ENCODE measurements at places on chromosomes 12 and 14.

GRCh38 chr12:56042843-56043242 is 1.1 kb downstream of the RPS26 start:
- no peak for DNase-seq

DNA sequence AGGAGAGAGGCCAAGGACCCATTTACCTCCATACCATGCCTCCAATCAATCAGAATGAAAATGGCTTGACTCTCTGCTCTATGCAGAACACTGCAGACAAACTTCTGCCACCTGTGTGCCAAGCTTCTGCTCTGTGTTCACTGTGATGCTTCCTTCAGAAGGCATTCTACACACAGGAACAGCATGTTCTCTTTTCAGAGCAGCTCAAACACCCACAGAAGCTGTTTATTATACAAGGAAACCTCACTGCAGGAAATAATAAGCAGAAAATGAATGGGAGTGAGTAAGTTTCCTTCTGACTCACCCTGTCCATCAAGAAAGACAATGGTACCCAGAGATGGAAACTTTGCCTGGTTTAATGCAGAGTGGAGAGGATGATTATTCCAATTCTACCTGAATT is 2.4 kb upstream of the ESR2 start:
- no peak for DNase-seq

DNA sequence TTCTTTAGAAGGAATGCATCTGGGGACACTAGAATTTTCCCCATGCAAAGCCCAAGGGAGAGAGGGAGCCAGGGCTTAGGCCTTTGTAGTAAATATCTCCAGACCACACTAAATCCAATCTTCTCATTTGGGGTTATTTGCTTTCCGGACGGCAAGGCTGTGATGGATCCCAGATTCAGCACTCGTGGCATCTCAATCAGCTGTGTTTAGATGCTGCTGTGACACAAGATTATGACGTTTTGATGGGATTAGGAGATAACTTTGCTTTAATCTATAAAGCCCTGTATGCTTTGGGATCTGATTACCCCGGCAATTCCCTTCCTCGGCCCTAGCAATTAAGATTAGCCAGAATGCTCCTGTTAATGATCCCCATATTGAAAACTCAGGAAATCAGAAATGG is 686.7 kb upstream of the TBX3 start:
- DNase-seq, result no peak

DNA sequence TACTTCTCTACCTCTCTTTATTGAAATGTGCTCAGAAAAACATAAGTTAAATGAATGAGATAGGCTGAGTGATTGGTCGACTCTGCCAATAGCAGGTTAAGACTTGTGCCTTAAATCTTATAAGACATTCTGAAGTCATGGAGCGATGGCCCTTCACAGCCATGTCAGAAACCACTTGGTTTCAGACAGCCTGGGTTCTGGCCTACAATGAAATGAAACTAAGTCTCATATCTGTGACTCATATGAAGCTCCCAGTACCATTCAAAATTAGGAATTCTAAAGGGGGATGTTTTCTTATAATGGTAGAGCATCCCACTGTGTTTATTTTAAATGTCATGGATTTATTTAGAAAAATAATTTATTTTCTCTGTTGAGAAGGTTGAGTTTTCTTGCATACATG is 42.6 kb downstream of the PLXNC1 start:
- no peak for DNase-seq

DNA sequence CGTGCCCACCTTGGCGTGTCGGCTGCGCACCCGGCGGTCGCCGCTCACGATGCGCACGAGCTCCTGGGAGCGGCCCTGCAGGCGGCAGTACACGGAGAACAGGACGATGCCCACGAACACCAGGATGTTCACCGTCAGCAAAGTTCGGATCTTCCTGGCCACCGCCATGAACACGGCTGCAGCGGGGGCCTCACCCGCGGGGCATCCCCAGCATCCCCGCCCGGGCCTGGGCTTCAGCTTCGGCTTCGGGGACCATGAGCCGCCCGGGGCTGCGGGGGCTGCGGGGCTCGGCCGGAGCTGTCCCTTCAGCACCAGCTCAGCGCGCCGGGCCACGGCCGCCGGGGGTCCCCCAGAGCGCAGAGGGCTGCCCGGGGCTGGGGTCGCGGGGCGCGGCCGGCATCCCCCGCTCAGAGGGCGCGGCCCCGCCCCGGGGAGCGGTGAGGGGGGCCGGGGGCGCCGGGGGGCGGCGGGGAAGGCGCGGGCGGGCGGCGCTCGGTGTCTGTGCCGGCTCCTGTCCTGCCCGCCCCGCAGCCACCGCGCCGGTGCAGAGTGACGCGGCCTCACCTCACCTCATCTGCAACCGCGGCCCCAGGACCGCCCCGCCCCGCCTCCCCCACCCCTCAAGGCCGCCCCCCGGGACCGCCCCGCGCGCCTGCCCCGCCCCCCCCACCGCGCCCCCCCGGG is at the start of gene GALNT9:
Gene GALNT9 (minus strand): TSS at position 554 of the 684 bp plus-strand sequence. CDS start 386 bp downstream, at position 168.
- no peak for DNase-seq

- DNase-seq, result no peak
Observed at GRCh38 chr12:66154776-66155175, 15.0 kb downstream of the TMBIM4 start.

DNA sequence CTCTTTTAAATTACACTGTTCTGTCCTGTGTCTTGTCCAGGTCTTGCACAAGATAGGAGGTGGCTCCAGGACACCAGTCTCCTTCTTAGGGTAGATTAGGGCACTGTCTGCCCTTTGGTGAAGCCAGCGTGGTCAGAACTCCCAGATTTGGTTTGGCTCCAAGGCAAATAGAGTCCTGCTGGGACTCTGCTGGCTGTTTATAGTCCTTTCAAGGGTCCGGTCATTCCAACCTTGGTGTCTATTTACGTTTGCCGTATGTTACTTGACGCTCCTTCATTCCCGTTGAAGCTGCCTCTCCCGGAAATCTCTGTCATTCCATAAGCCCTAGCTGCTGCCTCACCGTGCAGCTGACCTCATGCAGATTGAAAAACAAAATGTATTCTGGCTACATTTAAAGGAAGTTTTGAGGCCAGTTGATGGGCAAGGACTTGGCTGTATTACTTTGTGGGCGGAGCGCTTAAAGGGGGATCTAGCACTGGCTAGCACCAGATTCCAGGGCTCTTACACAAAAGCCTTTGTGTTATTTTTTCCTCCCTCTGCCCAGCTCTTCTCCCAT is 180.6 kb downstream of the AKAP6 start:
- DNase-seq, result no peak

- DNase-seq, result no peak
Observed at GRCh38 chr12:31521964-31522363, 69.0 kb downstream of the DENND5B start.

GRCh38 chr12:79124385-79124784 is 259.8 kb downstream of the SYT1 start:
- DNase-seq, result no peak

GRCh38 chr14:60241091-60241490 is 7.9 kb upstream of the PPM1A start:
- no peak for DNase-seq

GRCh38 chr12:27468241-27468640 is 21.7 kb downstream of the SMCO2 start:
- no peak for DNase-seq

- DNase-seq, result peak; percentile 87
Observed at GRCh38 chr12:990661-991349, at the start of gene ERC1. Gene ERC1, plus strand, starts transcription at chr12:991223. Its CDS starts 36,681 bp downstream, at chr12:1027904.

- no peak for DNase-seq
Observed at GRCh38 chr12:104752881-104753280, 205.2 kb downstream of the SLC41A2 start.

DNA sequence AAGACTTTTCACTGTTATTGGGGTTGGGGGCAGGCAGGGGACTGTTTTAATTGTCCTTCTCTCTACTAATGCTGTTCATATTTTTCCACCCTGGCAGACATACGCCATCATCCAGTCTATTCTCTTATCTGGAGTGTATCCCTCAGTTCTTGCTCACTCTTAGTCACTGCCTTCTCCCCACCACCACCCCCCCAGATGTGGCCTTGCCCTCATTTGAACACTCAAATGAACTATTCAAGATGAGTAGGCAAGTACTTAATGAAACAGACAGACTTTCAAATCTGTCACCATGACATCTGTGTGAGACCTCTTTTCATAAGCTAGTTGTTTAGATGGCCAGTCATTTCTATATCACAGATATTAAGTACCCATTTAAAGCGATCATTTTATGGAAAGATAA is 10.1 kb downstream of the NUDT4 start:
- DNase-seq, result no peak

DNA sequence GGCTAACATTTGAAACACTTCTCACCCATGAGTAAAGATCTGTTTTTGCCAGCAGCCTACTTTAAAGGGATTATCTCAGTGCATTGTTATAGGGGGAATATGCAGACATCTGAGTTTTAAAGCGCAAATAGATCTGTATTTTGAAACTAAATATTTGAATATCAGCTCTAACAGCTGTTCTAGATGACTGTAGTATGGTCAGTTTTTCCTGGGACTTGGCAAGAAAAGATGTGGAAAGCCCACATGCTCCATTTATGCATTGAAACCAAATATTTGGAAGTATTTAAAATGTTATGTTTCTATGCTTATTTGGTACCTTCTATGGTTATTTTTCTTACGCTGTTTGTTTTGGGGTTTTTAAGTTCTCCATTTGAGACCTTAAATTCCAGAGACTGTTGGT is 41.7 kb downstream of the RIC8B start:
- no peak for DNase-seq

DNA sequence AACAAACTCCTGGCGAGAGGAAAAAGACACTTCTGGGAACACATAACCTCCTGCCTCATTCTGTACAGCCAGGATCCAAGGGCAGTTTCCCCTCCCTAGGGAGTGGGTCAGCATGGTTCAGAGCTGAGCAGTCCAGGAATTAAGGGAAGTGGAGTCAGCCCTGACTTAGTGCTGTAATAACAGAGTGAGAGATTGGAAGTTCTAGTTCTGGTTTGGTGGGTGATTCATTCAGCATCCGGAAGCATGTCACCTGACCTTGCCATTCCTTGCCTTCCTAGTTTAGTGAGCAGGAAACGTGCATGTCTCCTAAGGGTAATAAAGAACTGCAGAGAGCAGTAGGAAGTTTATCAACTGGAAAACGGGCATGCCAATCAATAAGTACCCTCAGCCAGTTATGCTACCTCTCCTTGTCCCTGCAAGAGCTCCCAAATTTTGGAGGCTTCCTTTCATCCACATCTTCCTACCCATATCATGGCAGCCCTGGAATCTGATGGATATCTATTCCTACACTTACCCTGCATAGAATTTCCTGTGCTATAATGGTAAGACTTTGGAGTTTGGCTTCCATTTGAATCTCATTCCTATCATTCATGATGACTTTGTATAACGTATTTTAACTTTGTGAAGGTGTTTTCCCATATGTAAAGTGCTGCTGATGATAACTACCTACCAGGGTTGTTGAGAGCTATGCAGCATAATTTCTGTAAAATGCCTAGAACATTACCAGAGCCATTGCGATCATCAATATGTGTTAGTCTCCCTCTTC is 28.5 kb upstream of the MAGOHB start:
- DNase-seq, result no peak

GRCh38 chr12:14771651-14772137 is 31.6 kb downstream of the WBP11 start:
- DNase-seq, result no peak
